ENCODE measurements at places on chromosomes 6 and 20.

- DNase-seq, result no peak
Observed at GRCh38 chr20:20553541-20553940, 158.9 kb downstream of the RALGAPA2 start.

GRCh38 chr6:159631886-159632285 lies 61.2 kb downstream of the SOD2 start:
- no peak for DNase-seq

DNA sequence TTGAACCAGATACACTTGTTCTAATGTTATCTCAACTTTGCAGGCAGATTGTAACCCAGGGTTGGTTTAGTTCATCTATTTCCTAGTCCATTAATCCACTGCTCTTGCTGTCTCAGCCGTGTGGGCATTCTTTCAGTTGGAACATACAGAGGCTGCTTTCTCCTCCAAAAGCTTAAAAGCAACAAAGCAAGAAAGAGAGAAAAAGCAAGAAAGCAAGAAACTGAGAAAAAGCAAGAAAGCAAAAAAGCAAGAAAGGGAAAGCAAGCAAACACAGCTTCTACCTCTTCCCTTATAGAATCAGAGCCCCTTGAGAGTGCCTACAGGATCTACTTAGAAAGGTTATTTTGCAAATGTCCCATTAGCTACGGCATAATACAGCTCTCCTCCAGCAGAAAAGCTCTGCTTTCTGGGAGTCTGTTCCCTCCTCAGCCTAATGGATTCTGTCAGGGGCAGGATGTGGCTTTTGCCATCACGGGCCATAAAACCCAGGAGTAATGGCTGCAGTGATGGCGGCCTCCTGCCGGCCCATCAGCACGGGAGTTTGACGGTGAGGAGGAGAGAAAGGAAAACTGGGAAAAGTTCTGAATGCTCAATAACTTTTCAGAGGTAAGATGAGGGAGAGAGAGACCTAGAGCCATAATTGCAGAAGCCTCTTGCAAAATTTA lies 156.8 kb upstream of the JARID2 start:
- no peak for DNase-seq

DNA sequence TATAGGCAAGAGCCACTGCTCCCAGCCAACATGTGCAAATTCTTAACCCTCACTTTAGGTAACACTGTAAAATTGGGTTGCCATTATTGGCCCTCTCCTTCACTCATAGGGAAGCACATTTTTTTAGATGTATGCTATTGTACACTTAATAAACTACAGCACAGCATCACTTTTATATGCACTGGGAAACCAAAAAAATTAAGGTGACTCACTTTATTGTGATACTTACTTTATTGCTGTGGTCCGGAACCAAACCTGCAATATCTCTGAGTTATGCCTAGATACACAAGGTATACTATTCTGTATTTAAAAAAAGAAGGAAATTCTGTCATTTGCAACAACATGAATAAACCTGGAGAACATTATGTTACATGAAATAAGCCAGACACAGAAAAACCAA lies 40.5 kb downstream of the IPCEF1 start:
- DNase-seq, result no peak

GRCh38 chr6:2861060-2861821 lies 19.6 kb upstream of the SERPINB1 start:
- DNase-seq, result no peak

DNA sequence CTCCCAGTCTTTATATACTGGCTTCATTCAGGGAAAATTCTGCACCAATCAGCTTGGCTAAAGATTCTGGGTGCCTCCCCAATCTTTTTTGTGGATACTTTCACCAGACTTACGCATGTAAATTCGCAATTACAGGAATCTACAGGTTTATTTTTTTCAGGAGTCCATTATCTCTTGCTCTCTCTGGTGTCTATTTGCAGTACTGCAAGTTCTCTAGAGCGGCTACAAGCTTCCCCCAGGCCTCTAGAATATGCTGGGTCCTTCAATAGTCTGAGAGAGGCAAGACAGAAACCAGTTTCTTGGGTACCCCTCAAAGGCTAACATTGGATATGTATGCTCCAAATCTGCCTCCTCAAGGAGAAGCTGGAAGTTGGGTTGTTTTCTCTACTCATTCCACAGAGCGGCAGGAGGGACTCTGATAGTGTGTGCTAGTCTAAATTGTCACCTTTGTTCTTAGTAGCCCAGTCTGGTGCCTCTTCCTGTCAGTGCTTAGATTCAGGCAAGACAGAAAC lies 58.5 kb downstream of the SUN5 start:
- DNase-seq, result no peak
